ENCODE measurements at places on chromosomes 6 and 20.

DNA sequence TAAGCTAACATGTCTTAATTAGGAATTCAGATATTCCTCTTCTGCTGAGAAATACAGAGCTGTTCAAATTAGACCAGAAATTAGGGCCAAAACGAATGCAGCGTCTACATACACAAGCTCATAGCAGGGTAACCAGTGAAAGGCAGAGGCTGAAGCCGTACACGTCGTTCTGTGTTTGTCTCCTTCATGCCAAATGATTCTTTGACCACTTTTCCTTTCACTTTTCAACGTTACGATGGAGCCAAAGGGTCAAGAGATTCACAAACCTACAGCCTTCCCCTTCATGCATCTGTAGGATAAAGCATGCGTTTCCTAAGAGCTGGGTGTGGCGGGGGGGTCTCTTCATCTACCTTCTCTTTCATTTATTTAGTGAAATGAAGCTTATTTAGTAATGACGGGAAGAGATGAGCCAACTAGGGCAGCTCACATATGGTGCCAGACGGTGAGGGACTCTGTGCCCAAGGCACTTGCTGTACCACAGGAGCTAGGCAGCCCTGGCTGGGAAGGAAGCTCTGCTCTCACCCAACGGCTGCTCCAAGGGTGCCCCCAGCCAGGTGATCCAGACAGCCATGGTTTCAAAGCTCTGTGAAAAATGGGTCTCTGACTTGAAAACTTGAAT lies 178.0 kb downstream of the ATXN1 start:
- no peak for DNase-seq

- DNase-seq: no peak
Observed at GRCh38 chr20:2089447-2089846, 12.2 kb upstream of the STK35 start.

GRCh38 chr20:24773168-24773567 lies 175.9 kb upstream of the CST7 start:
- DNase-seq: no peak

GRCh38 chr20:3106658-3107463 lies 22.3 kb upstream of the AVP start:
- DNase-seq: no peak

- DNase-seq: no peak
Observed at GRCh38 chr6:149389509-149390297, 10.4 kb upstream of the SUMO4 start.

GRCh38 chr6:93453956-93454355 lies 34.6 kb upstream of the EPHA7 start:
- DNase-seq: no peak

GRCh38 chr6:106082735-106083398 lies 3.3 kb upstream of the PRDM1 start:
- no peak for DNase-seq

All from effector memory CD8-positive, alpha-beta T cell (primary cell).